ENCODE measurements at places on chromosomes 12 and 14. TPM values are rescaled to one million over a fixed set of nuclear protein-coding genes. Genes with fewer than 3 reads are reported as not detected.

Gene SERPINA10
- total RNA-seq = not detected

Gene SERPINA1
- total RNA-seq = 453 TPM

Gene UNC79
- total RNA-seq = not detected

Gene FITM1
- total RNA-seq = 0.42 TPM

Gene STX2
- 18.1 TPM for total RNA-seq

Gene KRT78
- total RNA-seq = not detected

Gene KRT74
- 0.10 TPM for total RNA-seq

Gene ADAM21
- total RNA-seq = not detected

Gene PLBD1
- total RNA-seq = 201 TPM

Gene LRRIQ1
- 0.52 TPM for total RNA-seq

Gene RAD9B
- total RNA-seq = 0.94 TPM

Measured in mononuclear cell (primary cell).